H1 (cell line): ENCODE measurements at places on chromosomes 2 and 18.
A peak's percentile ranks its signal among the peaks of the same experiment; 100 is the strongest.

DNA sequence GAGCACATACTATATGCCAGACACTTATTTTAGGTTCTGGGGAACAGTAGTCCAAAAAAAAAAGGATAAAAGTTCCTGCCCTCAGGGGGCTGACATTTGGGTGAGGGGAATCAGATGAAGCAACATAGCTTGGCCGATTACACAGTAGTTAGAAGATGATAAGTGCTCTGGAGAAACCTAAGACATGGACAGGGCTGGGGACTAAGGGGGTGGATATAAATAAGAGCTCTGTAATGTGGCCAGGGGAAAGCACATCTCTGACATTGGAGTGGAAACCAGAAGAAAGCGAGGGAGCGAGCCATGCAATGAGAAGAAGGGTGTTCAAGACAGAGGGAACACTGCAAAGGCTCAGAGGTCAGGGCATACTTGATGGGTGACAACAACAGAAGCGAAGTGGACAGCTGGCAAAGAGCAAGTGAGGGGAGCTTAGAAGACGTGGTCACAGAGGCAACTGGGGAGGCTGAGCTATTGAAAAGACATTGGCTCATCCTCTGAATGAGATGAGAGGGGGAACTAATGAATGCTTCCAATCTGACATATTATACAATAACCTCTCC lies 11.4 kb downstream of the TMEM182 start:
- no peak for DNase-seq
- H3K36me3 ChIP-seq = no peaks in the 10 kb centered on the region

DNA sequence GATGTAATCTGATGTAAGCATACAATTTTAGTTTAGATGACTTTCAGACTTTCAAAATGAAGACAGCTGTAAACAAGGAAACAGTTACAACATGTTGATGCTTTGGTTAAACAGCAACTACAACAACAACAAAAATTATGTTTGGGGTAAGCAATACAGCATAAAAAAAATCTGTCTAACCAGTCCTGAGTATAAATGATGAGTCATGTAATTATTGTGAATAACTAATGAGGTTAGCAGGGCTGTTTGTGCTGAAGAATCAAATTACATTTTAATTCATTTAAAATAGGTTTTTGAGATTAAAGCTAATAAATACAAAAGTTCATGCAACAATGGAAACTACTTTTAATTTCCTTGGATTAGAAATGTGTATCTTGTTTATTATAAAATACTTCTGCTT lies 266.9 kb downstream of the LRP1B start:
- H3K36me3 ChIP-seq = no peaks in the 10 kb centered on the region
- no peaks in the 10 kb centered on the region for H3K27me3 ChIP-seq
- DNase-seq = no peak
- H3K4me3 ChIP-seq = no peak overlapping the region

- no peak overlapping the region for H3K27ac ChIP-seq
- peaks cover 4% of the 10 kb centered on the region for H3K4me1 ChIP-seq
- no peak for DNase-seq
- no peak overlapping the region for H3K4me3 ChIP-seq
Observed at GRCh38 chr18:62388855-62389760, 64.0 kb downstream of the TNFRSF11A start.

DNA sequence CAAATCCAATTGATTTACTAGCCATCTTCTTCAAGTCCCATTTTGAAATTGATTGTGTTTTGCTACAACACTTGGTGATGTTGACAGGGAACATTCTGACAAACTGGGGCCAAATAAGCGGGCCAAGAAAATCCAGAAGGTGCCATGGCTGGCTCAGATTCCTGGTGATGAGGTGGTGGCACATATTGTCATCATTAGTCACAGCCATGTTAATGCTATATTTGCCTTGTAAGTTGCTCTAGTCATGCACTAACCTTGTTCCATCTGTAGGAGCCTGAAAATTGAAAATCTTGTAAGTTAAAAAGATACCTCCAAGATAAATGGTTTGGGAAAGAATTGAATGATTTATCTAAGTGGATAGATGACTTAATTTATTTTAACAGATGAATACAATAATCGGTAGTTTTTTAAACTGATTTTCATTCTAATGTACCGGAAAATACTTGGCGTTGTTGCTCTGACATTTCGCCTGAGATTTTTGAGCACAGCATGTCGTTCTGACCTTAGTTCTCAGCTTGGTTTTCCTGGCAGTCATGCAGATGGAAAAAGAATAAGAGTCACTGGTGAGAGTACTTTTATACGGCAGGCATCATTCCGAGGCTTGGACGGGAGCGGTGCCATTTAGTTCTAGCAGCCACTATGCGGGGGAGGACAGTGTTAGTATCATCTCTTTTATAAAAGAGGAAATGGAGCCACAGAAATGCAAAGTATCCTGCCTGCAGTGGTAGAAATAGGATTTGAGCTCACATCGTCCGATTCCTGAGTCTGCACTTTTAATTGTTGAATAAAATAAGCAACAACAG lies 133.9 kb downstream of the ZNF532 start:
- H3K36me3 ChIP-seq = no peaks in the 10 kb centered on the region
- H3K4me1 ChIP-seq = no peaks in the 10 kb centered on the region
- no peak overlapping the region for H3K27ac ChIP-seq
- peak; percentile 37 for DNase-seq

DNA sequence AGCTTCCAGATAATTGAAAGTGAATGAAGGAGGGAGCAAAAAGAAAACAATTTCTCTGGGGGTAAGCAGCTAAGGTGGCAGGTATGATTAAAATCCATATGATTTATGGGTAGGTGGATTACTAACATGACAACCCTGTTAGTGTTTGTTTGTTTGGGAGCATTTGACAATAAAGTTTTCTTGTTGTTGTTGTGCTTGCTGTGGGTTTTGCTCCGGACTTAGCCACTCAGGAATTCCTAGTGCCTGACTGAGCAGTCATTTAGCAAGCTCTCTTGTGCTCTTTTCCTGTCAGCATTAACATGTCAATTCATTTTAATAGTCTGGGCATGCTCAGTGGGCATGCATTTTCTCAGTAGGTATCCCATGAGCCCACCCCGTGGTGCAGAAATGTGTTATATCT lies 674.8 kb upstream of the ZEB2 start:
- no peak overlapping the region for H3K4me3 ChIP-seq
- DNase-seq = no peak
- H3K27ac ChIP-seq = 0 out of 2 replicates have a peak overlapping the region, but pooled peaks have one; percentile 24
- H3K36me3 ChIP-seq = no peaks in the 10 kb centered on the region
- H3K27me3 ChIP-seq = no peaks in the 10 kb centered on the region
- H3K4me1 ChIP-seq = no peaks in the 10 kb centered on the region
